Esophagus mucosa (tissue), 1 donor: ENCODE measurements at places on chromosomes 6 and 20.

GRCh38 chr20:57069442-57069841 is 197.0 kb downstream of the BMP7 start:
- no peak for ATAC-seq

DNA sequence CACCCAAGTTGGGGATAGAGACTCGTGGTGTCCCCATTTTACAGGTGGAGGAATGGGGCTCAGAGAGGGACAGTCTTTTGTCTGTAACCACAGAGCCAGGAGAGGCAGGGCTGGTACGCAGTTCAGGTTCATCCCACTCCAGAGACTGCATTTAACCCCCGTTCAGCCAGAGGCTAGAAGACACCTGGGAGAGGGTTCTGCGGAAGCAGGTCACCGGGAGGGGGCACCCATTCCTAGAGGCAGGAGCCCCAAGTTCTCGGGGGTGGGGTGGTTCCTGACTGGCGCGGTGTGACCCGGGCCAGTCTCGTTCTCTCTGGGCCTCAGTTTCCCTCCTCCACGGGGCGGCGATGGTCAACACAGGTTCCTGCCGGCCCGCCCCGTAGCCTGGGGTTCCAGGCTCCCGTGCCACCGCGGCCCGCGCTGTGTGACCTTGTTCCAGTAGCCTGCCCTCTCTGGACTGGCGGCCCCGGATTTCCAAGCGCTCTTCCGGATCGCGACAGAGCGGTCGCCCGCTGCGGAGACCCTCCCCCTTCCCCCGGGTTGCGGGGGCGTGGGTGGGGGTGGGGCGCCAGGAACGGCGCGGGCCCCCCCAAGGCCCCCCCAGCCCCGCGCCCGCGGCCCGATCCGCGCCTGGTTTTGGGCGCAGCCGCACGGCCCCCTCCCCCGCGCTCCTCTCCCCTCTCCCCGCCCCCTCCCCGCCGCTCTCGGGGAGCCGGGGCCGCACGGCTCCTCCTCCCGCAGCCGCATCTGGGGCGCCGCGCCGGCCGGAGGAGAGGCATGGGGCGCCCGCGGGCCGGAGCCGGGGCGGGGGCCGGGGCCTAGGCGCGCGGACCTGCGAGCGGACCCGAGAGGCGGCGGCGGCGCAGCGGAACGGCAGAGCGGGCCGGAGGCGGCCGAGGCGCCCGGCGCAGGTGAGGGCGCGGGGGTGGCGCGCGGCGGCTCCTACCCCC is at the start of gene DLGAP4:
DLGAP4 (plus strand) TSS at position 738 of the 950 bp plus-strand sequence. CDS start 125,379 bp downstream, outside the sequence.
- no peak for ATAC-seq

DNA sequence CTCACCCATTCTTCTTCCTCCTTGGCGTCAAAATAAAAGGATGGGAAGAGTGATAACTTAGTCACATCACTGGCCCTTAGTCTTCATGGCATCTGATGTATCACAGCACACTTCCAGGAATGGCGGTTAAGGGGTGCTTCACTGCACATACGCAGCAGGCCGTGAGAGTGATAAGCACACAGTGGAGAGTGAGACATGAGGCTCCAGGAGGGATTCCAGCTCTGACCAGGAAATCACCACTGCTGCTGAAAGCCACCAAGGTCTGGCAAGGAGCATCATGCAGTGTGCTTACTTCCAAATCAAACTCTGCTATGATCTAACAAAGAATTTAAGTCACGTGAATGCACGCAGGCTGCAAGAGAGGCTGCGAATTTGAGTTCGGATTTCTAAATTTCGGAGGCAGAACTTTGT is 62.4 kb downstream of the ARID1B start:
- no peak for ATAC-seq

DNA sequence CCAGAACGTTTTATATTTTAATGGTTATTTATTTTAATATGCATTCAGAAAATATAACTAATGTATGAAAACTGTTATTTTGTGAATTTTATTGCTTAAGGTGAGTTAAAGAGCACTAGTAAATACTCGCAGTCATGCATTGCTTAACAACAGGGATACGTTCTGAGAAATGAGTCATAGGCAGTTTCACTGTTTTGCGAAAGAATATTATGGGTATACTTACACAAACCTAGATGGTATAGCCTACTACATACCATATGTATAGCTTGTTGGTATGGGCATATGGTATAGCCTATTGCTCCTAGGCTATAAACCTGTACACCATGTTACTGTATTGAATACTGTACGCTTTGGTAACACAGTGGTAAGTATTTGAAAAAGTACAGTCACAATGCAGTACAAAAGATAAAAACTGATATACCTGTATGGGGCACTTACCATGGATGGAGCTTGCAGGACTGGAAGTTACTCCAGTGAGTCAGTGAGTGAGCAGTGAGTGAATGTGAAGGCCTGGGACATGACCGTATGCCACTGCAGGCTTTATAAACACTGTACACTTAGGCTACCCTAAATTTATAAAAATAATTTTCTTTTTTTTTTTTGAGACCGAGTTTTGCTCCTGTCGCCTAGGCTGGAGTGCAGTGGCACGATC is 38.5 kb downstream of the ARFGEF2 start:
- peak; percentile 60 for ATAC-seq

GRCh38 chr6:51793393-51793792 is 294.0 kb downstream of the PKHD1 start:
- ATAC-seq = no peak

- ATAC-seq = no peak
Measured at GRCh38 chr6:170470734-170471133, 82.4 kb downstream of the PSMB1 start.

GRCh38 chr6:164795056-164795815 is 514.2 kb downstream of the C6orf118 start:
- ATAC-seq = no peak

GRCh38 chr6:116761779-116762178 is 3.7 kb downstream of the FAM162B start:
- ATAC-seq = no peak

GRCh38 chr6:150541576-150541975 is 58.1 kb upstream of the PLEKHG1 start:
- ATAC-seq = no peak

- ATAC-seq = no peak
Measured at GRCh38 chr6:20148433-20148832, 63.8 kb downstream of the MBOAT1 start.

GRCh38 chr6:74167976-74168375 is 472.0 kb downstream of the CD109 start:
- no peak for ATAC-seq

DNA sequence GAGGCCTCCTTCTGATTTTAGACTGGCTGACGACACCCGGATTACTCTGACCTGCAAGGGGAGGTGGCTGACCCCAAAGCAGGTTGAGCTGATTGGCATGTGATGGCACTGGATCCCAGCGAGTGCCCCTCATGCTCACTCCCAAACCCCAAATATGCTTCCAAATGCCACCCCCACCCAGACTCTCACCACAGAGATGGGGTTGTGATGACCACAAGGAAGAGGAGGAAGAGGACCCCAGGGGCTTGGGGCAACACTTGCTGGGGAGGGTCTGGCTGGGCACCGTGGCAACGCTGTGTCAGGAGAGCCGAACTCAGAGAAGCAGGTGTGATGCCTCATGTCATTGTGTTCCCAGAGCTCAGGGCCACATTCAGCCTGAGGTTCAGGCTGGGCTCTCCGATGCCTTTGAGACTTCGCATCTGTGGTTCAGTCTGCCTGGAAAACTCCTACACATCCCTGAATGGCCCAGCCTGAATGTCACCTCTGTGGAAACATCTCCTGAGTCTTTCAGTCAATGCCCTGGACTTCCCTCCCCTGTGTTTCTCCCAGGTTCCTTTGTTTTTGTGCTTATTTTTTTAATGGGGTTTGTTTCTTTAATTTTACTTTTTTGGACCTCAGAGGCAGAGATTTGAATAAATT is 169.1 kb upstream of the PMEPA1 start:
- ATAC-seq = no peak
